ENCODE measurements at places on chromosomes 13 and 19. TPM values are rescaled to one million over a fixed set of nuclear protein-coding genes. Genes with fewer than 3 reads are reported as not detected.

- DNase-seq = no peak
- H3K36me3 ChIP-seq = no peaks in the 10 kb centered on the region
- H3K27ac ChIP-seq = peak overlapping the region; percentile 92
- no peaks in the 10 kb centered on the region for H3K27me3 ChIP-seq
- peak overlapping the region; percentile 76 for H3K4me3 ChIP-seq
Observed at GRCh38 chr19:58474291-58474996, 1.7 kb upstream of the ZNF446 start.

GRCh38 chr13:79511611-79512010 is 30.7 kb downstream of the NDFIP2 start:
- no peaks in the 10 kb centered on the region for H3K4me1 ChIP-seq
- no peak overlapping the region for H3K27ac ChIP-seq
- H3K27me3 ChIP-seq = no peaks in the 10 kb centered on the region
- no peak for DNase-seq

- no peak overlapping the region for H3K4me3 ChIP-seq
- no peaks in the 10 kb centered on the region for H3K27me3 ChIP-seq
- DNase-seq = no peak
- H3K27ac ChIP-seq = no peak overlapping the region
- H3K4me1 ChIP-seq = peaks cover 14% of the 10 kb centered on the region
Observed at GRCh38 chr19:38993271-38993670, 17.7 kb upstream of the FBXO17 start.

GRCh38 chr13:40047322-40047771 is 391.9 kb downstream of the COG6 start:
- H3K36me3 ChIP-seq = no peaks in the 10 kb centered on the region
- H3K27me3 ChIP-seq = no peaks in the 10 kb centered on the region
- no peak overlapping the region for H3K4me3 ChIP-seq
- H3K27ac ChIP-seq = no peak overlapping the region
- no peaks in the 10 kb centered on the region for H3K4me1 ChIP-seq

GRCh38 chr19:784541-784940 is 12.7 kb upstream of the PTBP1 start:
- DNase-seq = no peak
- no peaks in the 10 kb centered on the region for H3K36me3 ChIP-seq
- H3K27ac ChIP-seq = peak overlapping the region; percentile 89
- peaks cover 21% of the 10 kb centered on the region for H3K4me1 ChIP-seq

DNA sequence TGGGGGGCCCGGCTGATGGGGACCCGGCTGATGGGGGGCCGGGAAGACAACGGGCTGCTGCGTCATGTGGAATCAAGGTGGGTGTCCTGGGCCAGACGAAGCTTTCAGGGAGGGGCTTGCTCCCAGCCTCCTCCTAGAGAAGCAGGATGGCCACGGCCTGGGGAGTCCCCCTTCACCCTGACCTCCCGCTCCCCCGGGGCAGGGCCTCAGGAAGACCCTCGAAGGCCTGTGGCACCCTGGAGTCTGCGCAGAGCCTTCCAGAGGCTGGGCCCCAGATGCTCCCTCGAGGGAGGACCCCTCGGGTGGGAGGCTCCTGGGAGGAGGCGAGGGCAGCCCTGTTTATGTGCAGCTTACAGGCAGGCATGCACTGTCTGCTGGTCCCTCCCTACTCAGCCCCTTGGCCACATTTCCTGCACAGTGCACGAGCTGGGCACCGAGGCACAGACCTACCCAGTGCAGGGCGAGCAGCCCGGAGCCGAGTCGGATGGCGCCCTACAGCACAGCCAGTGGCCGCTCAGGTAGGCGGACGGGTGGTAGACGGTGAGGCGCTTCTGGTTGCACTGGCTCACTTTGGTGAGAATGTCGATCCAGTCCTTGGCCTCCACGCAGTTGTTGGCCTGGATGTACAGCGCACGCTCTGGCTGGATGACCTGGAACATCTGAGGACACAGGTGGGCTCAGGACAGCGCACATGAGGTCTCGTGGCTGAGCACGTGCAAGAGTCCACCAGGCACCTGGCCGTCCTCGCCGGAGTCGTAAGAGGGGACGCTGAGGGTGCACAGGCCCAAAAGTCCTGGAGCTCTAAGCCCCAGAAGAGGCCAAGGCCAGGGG is 22.4 kb upstream of the C13orf46 start:
- no peaks in the 10 kb centered on the region for H3K4me1 ChIP-seq
- no peak overlapping the region for H3K27ac ChIP-seq
- H3K36me3 ChIP-seq = peaks cover 3% of the 10 kb centered on the region
- DNase-seq = no peak
- no peaks in the 10 kb centered on the region for H3K27me3 ChIP-seq

Gene CGB2
- total RNA-seq = not detected

Gene TTC9B
- total RNA-seq = 2.3 TPM
